NCI-H69 (cell line): ENCODE measurements at places on chromosomes 5 and 9.

GRCh38 chr5:135377751-135378680, 21.0 kb downstream of the MACROH2A1 start:
- DNase-seq, result no peak

GRCh38 chr5:142360607-142361120, 35.8 kb upstream of the SPRY4 start:
- DNase-seq, result peak; percentile 39

GRCh38 chr5:75622564-75622963, 11.3 kb downstream of the ANKDD1B start:
- no peak for DNase-seq

- no peak for DNase-seq
Measured at GRCh38 chr9:137943655-137944054, 66.1 kb downstream of the CACNA1B start.

DNA sequence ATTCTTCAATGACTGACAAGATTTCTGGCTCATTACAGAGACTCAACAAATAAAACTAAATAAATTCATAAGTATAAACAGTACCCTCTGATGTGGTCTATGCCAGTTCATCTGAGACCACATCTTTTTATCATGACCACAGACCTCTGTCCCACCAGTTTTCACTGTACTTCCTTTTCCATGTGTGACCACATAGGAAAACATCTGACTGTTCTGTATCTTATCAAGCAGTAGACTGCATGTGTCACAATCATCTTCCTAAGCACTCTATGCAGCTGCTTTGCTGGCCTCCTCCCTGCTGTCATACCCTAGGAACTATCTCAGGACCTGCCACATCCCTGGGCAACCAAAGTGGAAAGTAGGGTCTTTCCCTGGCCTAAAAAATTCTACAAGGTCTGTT, 205.0 kb upstream of the ZNF462 start:
- no peak for DNase-seq

- DNase-seq, result peak; percentile 78
Measured at GRCh38 chr9:20620650-20621470, 1.4 kb downstream of the MLLT3 start.

DNA sequence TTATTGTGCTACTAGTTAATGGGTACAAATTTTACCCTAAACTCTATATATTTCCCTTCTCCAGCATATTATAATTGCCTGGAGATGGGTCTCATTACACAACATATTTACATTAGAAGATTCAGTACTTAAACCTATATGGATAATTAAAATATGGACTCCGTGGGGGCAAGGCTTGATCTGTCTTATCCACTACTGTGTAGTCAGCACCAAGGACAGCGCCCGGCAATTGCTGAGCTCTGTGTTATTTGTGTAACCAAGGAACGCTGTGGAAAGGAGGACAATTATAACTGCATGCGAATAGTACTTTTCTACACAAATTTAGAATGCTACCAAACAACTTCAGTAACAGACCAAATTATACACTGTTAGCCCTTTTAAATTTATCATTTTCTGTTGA, 77.7 kb downstream of the DNAH5 start:
- no peak for DNase-seq

- DNase-seq, result no peak
Measured at GRCh38 chr5:3201941-3202340, 393.7 kb upstream of the IRX1 start.

- DNase-seq, result no peak
Measured at GRCh38 chr5:118461436-118461835, 526.9 kb downstream of the DTWD2 start.

DNA sequence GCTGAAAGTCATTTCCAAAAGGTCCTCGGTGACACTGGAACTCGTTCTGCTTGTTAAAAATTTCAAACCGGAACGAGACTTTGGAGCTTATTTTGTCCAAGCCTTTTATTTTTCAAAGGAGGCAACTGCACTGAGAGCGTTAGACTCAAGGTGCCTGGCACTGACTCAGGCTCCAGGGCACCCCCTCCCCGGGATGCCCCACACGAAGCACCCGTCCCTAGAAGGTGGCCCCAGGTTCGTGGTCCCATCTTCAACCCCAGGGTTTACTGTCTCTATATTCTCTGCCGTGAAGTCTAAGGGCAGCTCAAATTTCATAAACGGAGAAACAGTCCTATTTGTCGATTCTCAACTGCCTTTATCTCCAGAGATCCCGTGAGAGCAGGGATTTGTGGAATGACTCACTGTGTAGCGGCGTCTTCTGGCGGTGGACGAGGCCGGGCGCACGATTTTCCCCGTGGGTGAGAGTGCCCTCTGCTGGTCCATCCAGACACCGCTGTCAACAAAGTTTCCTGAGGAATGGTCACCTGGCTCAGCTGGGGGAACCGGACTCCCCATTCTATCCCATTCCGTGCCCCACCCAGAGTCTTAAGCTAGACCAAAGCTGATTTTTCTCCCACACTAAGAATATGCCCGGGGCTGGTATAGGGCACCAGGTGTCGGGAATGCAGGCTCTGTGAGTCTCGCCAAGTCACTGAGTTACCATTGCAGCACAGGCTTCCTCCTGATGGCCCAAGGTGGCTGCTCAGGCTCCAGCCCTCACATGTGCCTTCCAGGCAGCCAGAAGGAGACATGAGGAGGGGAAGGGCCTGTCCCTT, 27.1 kb upstream of the SLC6A19 start:
- peak; percentile 71 for DNase-seq

DNA sequence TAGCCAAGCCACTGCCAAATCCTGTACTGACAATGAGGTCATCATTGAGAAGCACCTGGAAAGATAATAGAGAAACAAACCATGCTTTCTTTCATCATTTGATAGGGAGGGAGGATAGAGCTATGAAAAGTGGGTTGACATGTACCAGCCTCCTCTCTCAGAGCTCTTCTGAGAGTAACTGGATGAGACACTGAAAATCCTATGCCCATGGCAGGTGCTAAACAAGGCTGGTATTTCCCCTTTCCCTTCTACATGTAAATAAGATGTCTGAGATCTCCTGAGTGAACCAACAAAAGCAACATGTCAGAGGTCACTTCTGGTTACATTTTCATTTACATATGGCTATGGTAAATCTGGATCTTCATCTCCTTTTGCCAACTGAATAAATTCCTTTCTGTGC, 45.3 kb upstream of the TRAF1 start:
- DNase-seq, result no peak

- no peak for DNase-seq
Measured at GRCh38 chr5:101047181-101047580, 144.1 kb upstream of the ST8SIA4 start.

GRCh38 chr9:136020671-136021070, 59.5 kb upstream of the UBAC1 start:
- DNase-seq, result no peak

DNA sequence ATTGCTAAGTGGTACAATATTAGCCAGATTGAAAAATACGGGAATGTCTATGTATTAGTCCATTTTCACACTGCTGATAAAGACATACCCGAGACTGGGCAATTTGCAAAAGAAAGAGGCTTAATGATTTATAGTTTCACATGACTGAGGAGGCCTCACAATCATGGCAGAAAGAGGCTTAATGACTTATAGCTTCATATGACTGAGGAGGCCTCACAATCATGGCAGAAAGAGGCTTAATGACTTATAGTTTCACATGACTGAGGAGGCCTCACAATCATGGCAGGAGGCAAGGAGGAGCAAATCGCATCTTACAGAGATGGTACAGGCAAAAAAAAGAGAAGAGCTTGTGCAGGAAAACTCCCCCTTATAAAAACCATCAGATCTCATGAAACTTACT, 32.3 kb upstream of the OLFM1 start:
- DNase-seq, result no peak

GRCh38 chr5:74516211-74516636, 124.3 kb downstream of the ENC1 start:
- DNase-seq, result peak; percentile 55

DNA sequence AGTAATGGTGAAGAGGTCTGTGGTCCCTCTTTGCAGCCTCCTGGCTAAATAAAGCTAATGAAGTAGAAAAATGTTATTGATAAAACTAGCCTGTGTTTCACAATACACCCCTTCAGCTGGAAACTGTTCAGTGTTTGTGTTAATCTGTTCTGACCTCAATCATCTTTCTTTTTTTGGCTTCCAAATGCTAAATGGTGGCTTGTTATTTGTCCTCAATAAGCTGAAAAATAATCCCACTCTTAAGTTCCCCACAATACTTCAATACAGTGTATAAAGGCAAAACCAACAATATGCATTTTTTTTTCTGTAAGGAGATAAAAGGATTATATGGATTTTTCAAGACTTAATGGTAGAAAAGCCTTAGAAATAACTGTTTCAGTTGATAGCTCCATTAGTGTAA, 560.5 kb downstream of the TUSC1 start:
- no peak for DNase-seq

- no peak for DNase-seq
Measured at GRCh38 chr9:109728686-109729300, 51.2 kb upstream of the PALM2AKAP2 start.

- peak; percentile 9 for DNase-seq
Measured at GRCh38 chr5:122882831-122883230, 37.4 kb downstream of the SNX24 start.

DNA sequence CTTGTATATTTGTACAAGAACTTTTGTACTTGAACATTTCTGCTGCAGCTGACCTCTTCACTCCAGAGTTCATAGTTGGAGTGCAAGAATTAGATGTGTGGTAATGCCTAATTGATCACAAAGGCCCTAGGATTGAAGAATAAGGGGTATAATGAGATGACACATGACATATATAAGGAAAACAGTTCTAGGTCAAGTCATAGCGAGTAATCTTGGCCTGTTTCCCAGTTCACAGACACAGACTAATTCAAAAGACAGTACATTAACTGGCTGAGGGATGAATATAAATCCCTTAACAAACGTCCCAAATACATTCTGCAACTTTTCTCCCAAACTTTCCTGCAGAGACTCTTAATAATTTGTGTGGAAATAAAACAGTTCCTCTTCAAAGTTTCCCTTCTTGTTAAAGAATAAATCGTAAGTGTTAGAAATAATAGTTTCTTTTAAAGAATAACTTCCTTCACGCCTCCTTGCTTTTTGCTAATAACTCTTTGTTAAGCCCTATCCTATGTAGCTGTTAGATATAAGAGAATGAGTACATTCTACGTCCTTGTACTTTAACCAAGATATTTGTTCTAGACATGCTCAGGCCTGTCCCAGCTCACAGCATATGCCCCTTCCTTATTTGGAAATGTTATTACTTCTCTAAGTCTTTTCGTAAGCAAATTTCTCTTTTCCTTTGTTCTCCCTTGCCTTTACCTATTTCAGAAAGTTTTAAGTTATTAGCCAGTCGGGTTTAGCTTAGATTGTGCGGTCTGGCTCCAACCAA, 556.4 kb upstream of the CTNND2 start:
- DNase-seq, result no peak

GRCh38 chr5:82912462-82912861, 164.7 kb downstream of the TMEM167A start:
- no peak for DNase-seq

GRCh38 chr5:149035372-149035790, 27.5 kb downstream of the SH3TC2 start:
- DNase-seq, result peak; percentile 83

- DNase-seq, result peak; percentile 96
Measured at GRCh38 chr5:148910686-148911361, 84.4 kb downstream of the ADRB2 start.

- no peak for DNase-seq
Measured at GRCh38 chr5:1133510-1134201, 21.8 kb upstream of the SLC12A7 start.

GRCh38 chr9:114499941-114500696, 5.2 kb downstream of the WHRN start:
- no peak for DNase-seq

DNA sequence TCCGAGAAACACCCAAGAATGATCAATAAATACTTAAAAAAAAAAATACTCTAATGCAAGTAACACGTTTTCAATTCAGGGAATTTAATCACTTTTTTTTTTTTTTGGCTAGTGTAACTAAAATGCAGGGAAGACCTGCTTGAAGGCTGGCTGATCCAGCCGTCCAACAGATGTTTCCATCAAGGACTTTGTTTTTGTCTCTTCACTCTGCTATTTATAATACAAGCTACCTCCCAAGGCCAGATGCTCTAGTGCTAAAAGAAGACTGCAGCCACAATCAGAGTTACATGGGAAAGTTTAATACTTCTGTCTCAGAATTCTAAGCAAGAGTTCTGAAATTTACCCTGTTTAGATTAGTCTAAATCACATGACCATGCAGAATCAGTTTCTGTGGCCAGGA, 14.5 kb downstream of the TBCA start:
- DNase-seq, result no peak

DNA sequence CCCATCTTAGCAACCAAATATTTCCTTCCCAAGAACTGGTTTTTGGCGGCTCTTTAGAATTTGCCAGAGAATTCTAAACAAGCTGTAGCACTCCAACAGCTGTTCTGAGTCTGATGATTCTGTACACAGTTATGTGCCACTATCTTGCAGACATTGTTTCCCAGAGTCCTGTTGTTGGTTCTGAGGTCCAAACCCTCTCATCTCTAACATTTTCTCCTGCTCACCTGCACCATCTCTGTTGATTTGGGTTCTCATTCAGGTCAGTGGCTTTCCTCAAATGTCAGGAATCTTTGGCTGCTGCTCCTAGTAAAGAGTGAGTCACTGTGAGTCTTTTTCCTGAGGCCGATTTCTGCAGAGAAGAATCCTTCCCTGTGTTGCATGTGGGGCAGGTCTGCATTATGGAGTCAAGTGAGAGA, 50.0 kb downstream of the CAMSAP1 start:
- DNase-seq, result no peak
